ENCODE measurements at places on chromosomes 2 and 18.
A peak's percentile ranks its signal among the peaks of the same experiment; 100 is the strongest.

GRCh38 chr2:10413991-10414451 lies 34.1 kb downstream of the ODC1 start:
- DNase-seq: peak; percentile 27

DNA sequence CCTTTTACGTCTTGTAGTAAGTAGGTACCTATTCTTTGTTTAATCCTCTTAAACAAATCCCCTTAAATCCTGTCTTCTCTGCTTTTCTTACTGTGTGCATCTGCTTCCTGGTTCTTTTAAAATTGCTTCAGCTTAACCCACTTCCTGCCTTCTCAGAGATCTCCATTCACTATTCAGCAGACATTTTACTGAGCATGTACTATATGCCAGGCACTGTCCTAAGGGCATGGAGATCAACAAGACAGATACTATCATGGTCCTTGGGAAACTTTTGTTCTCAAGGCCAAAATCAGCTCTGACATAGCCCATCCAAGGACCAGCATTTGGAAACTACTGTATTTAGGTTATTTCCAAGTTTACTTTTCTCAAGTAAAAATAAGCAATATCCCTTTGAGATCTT lies 227.5 kb downstream of the TPGS2 start:
- no peak for DNase-seq

DNA sequence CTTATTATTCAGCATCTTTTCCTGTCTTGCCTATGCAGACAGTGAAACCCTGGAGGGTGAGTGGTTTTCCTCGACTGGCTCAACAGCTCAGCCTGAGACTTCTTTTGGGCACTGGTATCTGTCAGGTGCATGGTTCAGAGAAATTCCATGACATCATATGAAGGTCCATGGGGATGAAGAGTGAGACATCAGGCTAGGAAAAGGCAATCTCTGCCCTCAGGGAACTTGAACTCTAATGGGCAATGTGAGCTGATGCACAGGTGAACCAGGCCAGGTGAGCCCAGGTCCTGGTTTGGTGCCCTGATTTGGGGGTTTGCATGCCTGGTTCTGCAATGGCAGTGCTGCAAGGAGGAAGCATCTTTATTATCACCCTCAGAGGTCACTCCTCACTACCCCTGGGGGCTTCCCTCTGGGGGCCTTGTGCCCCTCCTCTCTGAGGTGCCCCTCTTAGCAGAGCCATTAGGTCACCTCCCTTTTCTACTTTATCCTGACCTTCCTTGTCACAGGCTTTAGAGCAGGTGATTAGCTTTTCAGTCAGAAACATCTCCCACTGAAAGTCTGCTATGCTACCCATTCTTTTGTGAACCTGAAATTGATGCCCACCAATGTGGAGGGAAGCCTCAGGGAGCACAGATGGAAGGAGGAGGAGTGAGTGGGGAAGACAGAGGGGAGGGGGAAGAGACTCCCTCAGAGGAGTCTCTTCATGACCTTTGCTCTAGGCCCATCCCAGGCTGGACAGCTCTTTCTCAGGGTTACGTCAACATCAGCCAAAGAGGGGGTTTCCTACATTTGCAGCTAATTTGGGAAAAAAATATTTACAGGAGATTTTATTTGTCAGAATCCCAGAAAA lies 47.3 kb downstream of the MERTK start:
- no peak for DNase-seq

- DNase-seq: no peak
Observed at GRCh38 chr2:177289824-177290628, 25.5 kb upstream of the NFE2L2 start.

GRCh38 chr2:86480105-86480504 lies 38.9 kb downstream of the KDM3A start:
- no peak for DNase-seq

DNA sequence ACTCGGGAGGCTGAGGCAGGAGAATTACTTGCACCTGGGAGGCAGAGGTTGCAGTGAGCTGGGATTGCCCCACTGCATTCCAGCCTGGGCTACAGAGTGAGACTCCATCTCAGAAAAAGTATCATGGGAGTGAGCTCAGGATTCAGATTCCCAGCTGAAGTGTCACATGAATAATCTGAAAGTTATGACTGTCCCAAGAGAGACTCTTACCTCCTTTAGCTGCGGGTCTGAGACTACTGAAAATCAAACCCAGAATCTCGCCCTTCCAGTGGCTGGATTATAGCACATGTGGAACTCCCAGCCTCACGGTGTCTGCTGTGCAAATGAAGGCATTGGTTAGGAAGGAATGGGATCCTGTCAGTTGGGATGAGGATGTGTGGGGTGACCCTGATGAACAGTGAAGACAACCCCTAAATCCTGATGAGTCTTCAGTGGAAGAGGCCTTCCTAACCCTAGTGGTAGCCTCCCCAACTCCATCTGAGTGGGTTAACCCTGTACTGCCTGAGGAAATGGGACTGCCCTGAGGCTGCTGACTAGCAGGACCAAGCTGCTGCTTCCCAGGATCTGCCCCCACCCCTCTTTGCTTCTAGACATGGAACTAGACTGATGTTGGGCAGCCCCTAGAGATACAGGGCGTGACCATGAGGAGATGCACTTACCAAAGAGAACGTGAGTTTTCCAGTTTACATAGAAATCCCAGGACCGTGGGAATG lies 16.5 kb downstream of the BOK start:
- DNase-seq: no peak

GRCh38 chr2:168015274-168015953 lies 232.0 kb downstream of the STK39 start:
- no peak for DNase-seq

- DNase-seq: no peak
Observed at GRCh38 chr2:65374575-65374974, 57.8 kb downstream of the SPRED2 start.

DNA sequence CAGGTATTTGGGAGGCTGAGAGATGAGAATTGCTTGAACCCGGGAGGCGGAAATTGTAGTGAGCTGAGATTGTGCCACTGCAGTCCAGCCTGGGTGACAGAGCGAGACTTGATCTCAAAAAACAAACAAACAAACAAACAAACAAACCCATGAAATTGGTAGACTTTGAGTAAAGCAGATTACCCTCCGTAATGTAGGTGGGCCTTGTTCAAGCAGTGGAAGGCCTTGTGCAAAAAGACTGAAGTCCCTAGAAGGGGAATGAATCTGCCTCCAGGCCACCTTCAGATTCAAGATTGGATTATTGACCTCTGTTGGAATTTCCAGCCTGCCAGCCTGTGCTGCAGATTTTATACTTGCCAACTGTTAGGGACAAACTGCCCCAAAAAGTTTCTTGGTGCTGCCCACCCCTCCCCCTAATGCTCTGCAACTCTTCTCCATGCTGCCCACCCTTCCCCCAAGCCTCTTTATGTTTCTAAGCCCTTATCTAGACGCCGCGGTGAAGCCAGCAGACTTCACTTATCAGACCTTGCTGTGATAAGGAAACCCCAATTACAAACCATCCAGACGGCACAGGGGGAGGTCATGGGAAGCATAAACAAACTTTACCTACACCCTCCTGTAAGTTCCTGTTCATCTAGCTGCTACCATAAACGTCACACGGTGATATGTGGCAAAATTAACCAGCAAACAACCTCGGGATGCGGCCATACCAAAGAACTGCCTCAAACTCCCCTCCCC lies 17.0 kb downstream of the CYP27A1 start:
- DNase-seq: no peak

GRCh38 chr2:221716426-221717303 lies 144.6 kb upstream of the EPHA4 start:
- peak; percentile 7 for DNase-seq

DNA sequence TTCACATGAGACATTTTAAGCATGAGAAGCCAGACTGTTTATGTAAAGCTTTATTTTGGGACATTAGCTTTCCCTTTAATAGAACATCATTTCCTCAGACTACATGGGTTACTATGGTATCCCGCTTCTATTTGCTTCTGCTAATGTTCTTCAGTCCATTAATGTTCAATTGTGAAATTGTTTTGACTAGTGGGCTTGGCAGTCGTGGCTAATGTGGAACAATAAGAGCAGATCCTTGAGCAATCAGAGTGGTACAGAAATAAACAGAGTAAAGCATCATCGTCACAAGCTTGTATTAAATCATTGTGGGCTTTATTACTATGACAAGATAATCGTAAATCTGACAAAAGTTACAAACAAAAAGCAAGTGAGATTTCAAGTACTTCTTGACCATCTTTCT lies 60.2 kb downstream of the PDE1A start:
- peak; percentile 18 for DNase-seq

- no peak for DNase-seq
Observed at GRCh38 chr18:25560369-25560768, 208.4 kb upstream of the ZNF521 start.

DNA sequence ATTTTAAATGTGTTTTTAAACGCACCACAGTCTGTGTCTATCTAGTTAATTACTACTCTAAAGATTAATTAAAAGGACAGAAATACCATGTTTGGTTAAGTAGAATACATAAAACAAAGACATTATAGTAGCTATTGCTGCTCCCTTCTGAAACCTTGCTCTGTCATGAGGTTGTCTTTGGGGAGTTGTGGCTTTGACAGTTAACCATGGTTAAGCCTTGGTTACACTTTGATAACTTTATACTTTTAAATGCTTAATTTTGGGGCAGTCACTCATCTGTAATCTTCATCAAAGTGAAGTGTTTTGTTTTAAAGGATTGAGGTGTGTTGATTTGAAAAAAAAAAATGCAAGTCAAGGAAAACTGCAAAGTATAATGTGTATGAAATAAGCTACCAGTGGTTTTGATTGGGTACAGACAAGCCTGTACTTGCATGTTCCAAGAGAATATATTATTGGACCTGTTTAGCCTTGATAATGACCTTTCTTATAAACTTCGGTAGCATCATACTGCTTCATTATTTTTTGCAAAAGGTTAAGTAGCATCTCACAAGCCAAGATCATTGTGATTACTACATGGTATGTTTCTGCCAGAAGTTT lies 29.8 kb upstream of the TBR1 start:
- no peak for DNase-seq

GRCh38 chr2:187171318-187171717 lies 276.7 kb downstream of the CALCRL start:
- no peak for DNase-seq

DNA sequence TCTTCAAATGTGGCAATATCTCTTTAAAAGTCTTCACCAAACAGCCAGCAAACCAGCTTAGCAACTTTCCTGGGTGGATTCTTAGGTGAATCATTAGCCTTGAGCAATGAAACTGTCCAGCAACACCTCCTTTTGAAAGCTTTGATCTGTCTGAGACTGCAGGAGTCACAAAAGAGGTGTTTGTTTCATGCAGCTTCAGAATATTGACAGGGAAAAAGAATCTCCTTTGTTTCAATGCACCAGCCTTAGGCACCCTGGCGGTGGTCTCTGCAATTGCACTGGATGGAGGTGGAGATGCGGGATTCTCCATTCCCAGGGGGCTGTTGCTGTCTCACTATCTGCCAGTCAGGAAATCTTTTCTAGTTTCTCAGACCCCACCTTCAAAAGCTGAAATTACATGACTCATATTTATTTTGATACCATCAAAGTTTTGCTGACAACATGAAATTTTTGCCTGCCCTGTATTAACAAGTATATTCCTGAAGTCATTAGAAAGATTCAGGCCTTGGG lies 76.0 kb upstream of the DSG1 start:
- DNase-seq: no peak

GRCh38 chr2:66846887-66847286 lies 412.0 kb downstream of the MEIS1 start:
- no peak for DNase-seq

DNA sequence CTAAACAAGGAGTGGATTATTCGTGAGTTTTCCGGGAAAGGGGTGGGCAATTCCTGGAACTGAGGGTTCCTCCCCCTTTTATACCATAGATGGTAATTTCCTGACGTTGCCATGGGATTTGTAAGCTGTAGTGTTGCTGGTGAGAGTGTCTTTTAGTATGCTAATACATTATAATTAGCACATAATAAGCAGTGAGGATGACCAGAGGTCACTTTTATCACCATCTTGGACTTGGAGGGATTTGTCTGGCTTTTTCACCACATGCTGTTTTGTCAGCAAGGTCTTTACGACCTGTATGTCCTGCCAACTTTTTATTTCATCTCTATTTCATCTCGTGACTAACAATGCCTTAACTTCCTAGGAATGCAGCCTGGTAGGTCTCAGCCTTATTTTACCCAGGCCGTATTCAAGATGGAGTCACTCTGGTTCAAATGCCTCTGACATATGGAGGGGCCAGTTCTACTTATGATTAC lies 124.8 kb upstream of the B3GNT2 start:
- peak; percentile 3 for DNase-seq

DNA sequence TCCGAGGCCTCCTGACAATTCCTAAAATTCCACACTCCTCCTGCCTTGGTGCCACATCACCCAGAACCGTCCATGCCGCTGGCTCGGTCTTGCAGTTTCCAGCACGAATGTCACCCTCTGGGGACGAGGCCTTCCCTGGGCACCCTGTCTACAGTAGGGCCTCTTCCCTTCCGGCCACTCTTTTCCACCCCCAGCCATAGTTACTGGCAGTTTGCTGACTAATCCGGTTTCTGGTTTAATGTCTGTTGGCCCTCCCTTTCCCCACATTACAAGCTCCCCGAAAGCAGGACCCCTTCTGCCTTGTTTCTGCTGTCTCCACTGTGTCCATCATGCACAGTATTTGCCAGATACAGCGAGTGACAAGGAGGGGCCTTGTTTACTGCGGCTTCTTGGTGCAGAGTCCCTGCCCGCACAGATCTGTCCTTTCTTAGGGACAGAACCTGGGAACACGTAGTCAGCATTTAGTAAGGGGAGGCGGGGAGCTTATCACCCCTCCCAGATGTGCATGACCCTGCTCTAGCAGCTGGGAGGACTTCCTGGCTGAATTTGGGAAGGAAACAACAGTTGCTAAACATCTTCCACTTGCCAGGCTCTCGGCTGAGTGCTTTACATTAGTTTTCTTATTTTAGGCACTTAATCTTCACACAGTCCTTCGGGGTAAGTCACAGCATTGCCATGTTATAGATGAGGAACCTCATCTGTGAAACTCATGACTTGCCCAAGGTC lies 23.6 kb upstream of the CATIP start:
- DNase-seq: no peak

DNA sequence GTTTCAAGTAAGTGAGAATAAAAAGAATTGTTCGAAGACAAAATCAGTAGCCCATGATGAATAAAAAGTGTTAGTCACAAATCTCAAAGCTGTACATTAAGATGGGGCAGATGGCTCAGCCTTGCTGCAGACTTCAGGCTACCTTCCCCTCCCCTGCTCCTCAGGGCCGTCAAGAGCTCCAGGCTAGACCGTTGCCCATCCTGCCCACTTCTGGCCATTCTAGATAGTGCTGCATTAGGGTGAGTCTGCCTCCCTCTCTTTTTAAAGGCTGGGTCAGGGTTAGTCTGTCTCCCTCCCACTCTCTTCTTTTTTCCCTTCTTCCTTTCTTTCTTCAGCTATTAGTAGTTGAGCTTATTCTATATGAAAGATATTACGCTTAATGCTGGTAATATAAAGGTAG lies 86.0 kb downstream of the MAPRE2 start:
- DNase-seq: no peak

GRCh38 chr2:240983361-240983995 lies 14.9 kb upstream of the SNED1 start:
- DNase-seq: peak; percentile 42

- no peak for DNase-seq
Observed at GRCh38 chr2:63870679-63871078, 29.0 kb downstream of the UGP2 start.
